ENCODE measurements at places on chromosomes 2 and 18. TPM values are rescaled to one million over a fixed set of nuclear protein-coding genes. Genes with fewer than 3 reads are reported as not detected.
A peak's percentile ranks its signal among the peaks of the same experiment; 100 is the strongest.

DNA sequence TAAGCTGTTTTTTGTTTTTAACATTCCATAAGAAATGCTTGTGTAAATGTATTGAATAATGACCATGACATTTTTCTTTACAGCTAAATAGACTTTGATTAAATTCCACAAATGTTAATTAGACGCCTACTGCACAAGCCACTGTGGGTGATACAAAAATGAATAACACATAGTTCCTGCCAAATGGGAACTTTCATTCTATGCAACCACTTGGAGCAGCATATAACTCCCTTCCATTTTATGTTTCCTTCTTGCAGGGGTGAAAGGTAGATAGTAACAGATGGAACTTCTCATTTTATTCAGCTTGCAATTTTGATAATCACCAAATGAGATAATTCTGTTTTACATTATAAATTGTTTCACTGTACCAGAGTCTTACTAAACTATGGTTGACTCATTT lies 70.0 kb upstream of the THUMPD2 start:
- H3K4me3 ChIP-seq = no peak overlapping the region
- no peaks in the 10 kb centered on the region for H3K27me3 ChIP-seq
- H3K4me1 ChIP-seq = peaks cover 7% of the 10 kb centered on the region
- DNase-seq = no peak
- no peak overlapping the region for H3K27ac ChIP-seq

GRCh38 chr2:222320436-222321395 lies 21.9 kb upstream of the PAX3 start:
- no peak overlapping the region for H3K27ac ChIP-seq
- no peaks in the 10 kb centered on the region for H3K36me3 ChIP-seq
- peaks cover 39% of the 10 kb centered on the region for H3K27me3 ChIP-seq
- DNase-seq = peak; percentile 57

- peaks cover 18% of the 10 kb centered on the region for H3K36me3 ChIP-seq
- H3K27ac ChIP-seq = no peak overlapping the region
- DNase-seq = no peak
- no peak overlapping the region for H3K4me3 ChIP-seq
These were observed 64.7 kb downstream of the SEPTIN10 start for GRCh38 chr2:109549016-109549590.

DNA sequence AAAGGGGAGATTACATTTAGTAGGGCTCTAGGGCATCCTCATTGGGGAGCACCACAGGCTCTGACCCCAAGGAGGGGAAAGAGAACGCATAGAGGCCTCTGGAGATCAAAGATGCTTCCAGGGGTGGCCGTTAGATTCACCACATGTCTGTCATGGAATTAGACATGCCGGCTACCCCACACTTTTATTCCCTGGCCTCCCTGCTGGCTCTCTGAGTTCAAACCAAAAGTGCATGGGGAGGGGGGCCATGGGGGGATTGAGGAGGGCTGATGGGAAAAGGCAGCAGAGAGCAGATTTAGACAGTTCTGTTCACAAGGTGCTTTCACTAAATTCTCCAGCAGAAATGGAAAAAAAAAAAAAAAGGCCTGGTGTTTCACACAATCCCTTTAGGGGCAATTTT lies 64.4 kb upstream of the ZNF521 start:
- H3K4me1 ChIP-seq = no peaks in the 10 kb centered on the region
- no peaks in the 10 kb centered on the region for H3K36me3 ChIP-seq
- H3K27ac ChIP-seq = no peak overlapping the region
- H3K27me3 ChIP-seq = no peaks in the 10 kb centered on the region
- no peak for DNase-seq
- no peak overlapping the region for H3K4me3 ChIP-seq

- H3K27me3 ChIP-seq = no peaks in the 10 kb centered on the region
- peak overlapping the region; percentile 94 for H3K27ac ChIP-seq
- H3K4me1 ChIP-seq = peaks cover 40% of the 10 kb centered on the region
- no peak overlapping the region for H3K4me3 ChIP-seq
- peak; percentile 82 for DNase-seq
- no peaks in the 10 kb centered on the region for H3K36me3 ChIP-seq
These were observed 60.1 kb downstream of the SPIRE1 start for GRCh38 chr18:12597760-12598159.

DNA sequence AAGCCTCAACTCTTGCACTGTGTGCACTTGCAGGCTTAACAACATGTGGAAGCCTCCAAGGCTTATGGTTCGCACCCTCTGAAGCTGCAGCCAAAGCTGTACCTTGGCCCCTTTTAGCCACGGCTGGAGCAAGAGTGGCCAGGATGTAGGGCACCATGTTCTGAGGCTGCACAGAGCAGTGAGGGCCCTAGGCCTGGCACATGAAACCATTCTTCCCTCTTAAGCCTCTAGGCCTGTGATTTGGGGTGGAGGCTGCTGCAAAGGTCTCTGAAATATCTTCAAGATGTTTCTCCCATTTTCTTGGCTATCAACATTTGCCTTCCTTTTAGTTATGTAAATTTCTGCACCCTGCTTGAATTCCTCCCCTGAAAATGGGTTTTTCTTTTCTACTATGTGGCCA lies 161.9 kb upstream of the SPATS2L start:
- H3K4me3 ChIP-seq = no peak overlapping the region
- H3K4me1 ChIP-seq = no peaks in the 10 kb centered on the region
- H3K27ac ChIP-seq = no peak overlapping the region

- H3K4me3 ChIP-seq = no peak overlapping the region
- no peak overlapping the region for H3K27ac ChIP-seq
- no peaks in the 10 kb centered on the region for H3K36me3 ChIP-seq
- DNase-seq = no peak
- H3K4me1 ChIP-seq = no peaks in the 10 kb centered on the region
These were observed 184.5 kb downstream of the FAM210A start for GRCh38 chr18:13541621-13542519.

GRCh38 chr2:44362207-44363015 lies 664 bp downstream of the CAMKMT start:
- H3K4me3 ChIP-seq = peak overlapping the region; percentile 94
- peak; percentile 65 for DNase-seq
- H3K27ac ChIP-seq = peak overlapping the region; percentile 100
- no peaks in the 10 kb centered on the region for H3K36me3 ChIP-seq
- H3K27me3 ChIP-seq = no peaks in the 10 kb centered on the region

DNA sequence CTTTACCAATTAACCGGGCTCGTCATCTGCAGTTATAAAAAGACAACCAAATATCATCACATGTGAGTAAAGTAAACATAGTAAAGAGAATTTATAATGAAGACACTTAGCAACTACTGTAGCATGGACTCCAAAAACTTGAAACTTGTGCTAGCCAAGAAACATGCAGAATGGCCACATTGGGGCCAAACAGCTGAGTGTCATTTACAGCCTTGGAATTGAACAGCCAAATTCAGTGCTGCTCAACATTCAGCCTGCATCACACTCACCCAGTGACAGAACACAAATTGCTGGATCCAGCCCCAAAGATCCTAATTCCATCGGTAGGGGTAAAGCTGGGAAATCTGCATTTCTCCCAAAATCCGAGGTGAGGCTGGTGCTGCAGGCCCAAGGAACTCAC lies 224.8 kb upstream of the GYPC start:
- H3K4me3 ChIP-seq = no peak overlapping the region
- H3K36me3 ChIP-seq = no peaks in the 10 kb centered on the region
- H3K27ac ChIP-seq = no peak overlapping the region
- DNase-seq = no peak
- no peaks in the 10 kb centered on the region for H3K27me3 ChIP-seq

The ZNF532 gene
- 51.6 TPM for total RNA-seq

The CXCR4 gene
- total RNA-seq = under 0.01 TPM

All from osteoblast (primary cell).